ENCODE measurements at places on chromosomes 11 and 22.

- no peak for DNase-seq
Measured at GRCh38 chr11:133656082-133656635, 123.9 kb upstream of the OPCML start.

- no peak for DNase-seq
Measured at GRCh38 chr22:19110646-19111045, 11.6 kb downstream of the DGCR2 start.

GRCh38 chr22:20509344-20510047 lies 2.1 kb downstream of the MED15 start:
- no peak for DNase-seq

GRCh38 chr22:33811686-33812085 lies 108.6 kb downstream of the LARGE1 start:
- no peak for DNase-seq

- DNase-seq = no peak
Measured at GRCh38 chr11:134482865-134483264, 70.8 kb upstream of the B3GAT1 start.

- no peak for DNase-seq
Measured at GRCh38 chr11:74611369-74611861, 19.0 kb downstream of the POLD3 start.

- DNase-seq = no peak
Measured at GRCh38 chr11:119483881-119484371, 61.0 kb upstream of the THY1 start.

DNA sequence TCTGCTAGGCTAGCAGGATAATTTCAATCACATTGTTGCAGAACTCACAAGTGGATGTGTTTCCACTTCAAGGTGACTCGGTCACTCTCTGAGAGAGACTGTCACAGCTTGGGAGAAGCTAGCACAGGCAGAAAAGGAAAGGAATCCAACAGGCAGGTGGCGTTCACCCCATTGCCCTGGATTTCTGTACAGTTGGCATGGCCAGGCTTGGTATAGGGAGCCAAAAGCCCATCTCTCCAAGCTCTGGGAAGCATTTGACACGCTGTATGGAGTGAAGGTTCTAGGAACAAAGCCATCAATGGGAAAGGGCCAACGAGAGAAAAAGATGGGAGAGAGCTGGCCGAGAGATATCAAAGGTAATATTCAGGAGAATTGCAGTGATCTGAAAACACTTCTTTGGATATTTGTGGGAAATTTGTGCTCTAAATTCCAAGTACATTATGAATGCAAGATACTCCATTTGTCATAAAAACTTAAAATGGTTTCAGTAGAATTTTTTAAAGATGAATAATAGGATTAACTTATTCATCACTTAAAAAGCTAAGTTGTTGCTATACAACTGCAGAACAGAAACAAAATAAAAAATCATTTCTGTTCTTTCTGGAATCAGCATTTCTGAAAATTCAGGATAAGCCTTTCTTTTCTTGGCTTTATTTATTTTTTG lies 223.5 kb upstream of the NTM start:
- no peak for DNase-seq

- DNase-seq = no peak
Measured at GRCh38 chr22:37462983-37463382, 23.2 kb downstream of the MFNG start.

DNA sequence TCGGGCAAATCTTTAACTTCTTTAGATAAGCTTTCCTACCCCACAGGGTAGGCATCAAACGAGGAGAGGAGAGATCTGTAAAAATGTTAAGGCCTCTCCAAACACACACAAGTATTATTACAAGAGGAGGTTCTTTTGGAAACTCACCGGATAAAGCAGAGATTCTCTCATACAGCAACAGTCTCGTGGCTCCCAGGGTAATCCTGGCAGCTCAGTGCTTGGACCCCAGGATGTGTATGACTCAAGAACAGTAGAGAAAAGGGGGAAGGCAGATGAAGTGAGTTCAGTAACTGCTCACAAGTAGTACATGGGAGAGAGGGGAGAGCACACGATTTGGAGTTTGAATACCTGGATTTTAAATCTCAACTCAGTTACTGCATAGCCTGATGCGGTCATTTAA lies 120.9 kb downstream of the FEZ1 start:
- no peak for DNase-seq

DNA sequence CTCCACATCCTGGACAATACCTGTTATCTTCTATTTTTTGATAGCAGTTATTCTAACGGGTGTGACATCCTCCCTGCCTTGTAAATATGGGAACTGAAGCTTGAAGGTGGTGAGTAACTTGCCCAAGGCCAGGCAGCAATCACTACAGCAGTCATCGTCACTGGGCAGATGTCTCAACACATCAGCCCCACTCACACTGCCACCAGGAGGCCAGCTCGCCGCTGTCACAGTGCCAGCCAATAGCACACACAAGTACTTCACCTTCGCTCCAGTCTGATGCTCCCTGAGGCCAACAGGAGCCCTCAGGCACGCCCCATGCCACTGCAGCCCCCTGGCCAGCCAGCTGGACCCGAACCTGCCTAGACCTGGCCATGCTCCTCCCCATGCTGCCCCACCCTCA lies 4.9 kb upstream of the TTLL1 start:
- no peak for DNase-seq

- DNase-seq = no peak
Measured at GRCh38 chr11:35746356-35747153, 84.0 kb downstream of the TRIM44 start.

DNA sequence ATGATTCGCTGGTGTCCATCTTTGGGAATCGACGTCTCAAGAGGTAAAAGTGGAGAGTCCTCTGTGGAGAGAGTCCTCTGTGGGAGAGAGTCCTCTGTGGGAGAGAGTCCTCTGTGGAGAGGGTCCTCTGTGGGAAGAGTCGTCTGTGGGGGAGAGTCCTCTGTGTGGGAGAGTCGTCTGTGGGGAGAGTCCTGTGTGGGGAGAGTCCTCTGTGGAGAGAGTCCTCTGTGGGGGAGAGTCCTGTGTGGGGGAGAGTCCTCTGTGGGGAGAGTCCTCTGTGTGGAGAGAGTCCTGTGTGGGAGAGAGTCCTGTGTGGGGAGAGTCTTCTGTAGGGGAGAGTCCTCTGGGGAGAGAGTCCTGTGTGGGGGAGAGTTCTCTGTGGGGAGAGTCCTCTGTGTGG lies 3.1 kb downstream of the PRDX5 start:
- no peak for DNase-seq

- DNase-seq = no peak
Measured at GRCh38 chr11:110513259-110513801, 83.6 kb downstream of the FDX1 start.

- no peak for DNase-seq
Measured at GRCh38 chr11:104619751-104620150, 278.5 kb downstream of the CASP12 start.

GRCh38 chr11:65430406-65431217 lies 8.0 kb downstream of the NEAT1 start:
- no peak for DNase-seq

DNA sequence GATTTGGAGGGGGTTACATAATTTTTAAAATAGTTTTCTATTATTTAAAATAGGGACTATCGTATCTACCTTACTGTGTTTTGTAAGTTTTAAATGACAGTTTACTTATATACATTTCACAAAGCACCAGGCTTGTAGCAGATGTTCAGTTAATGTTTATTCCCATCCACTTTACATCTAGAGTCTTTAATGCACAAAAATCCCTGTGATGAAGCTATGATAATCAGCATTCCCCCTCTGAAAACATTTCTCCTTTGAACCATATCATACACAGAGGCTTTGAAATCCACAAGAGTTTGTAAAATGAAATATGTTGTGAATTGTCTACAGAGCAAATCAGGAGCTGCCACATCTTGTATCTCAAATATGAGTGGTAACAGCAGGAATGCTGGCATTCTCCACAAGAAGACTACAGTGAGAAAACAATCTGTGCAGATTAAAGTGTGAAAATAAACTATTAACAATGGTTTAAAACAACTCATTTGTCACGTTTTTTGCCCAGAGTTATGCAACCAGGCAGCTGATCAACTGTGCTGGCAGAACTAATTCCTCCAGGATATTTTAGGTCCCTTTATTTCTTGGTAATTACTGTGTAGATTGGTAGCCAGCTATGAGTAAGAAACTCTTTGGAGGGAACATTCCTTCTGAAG lies 699.1 kb upstream of the ARHGAP42 start:
- no peak for DNase-seq

- DNase-seq = no peak
Measured at GRCh38 chr11:131724436-131724975, 354.1 kb downstream of the NTM start.

DNA sequence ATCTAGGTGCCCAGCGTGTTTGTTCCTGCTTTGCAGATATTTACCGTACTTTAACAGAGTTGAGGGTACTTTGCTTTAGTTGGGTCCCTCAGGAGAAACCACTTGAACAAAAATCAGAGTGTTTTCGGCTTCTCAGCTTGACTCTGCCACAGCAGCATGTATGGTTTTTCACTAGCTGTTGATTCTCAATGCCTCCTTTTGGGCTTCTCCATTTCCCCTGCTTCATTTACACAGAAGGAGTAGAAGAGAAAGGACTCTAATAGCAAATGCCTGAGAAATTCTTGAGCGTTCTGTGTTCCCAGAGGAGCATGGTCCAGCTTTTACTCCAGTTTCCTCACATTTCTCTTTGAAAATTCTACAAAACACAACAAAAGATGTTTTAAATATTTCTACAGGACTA lies 252.1 kb upstream of the CCDC179 start:
- no peak for DNase-seq

- DNase-seq = peak; percentile 91
Measured at GRCh38 chr11:66347425-66348276, at the start of gene B4GAT1. TSS of gene B4GAT1 (minus strand) at chr11:66347629. CDS start at chr11:66347545, 84 bp downstream.

- DNase-seq = peak; percentile 38
Measured at GRCh38 chr11:133927690-133928627, 28.8 kb downstream of the IGSF9B start.

GRCh38 chr22:25976356-25976755 lies 192.9 kb upstream of the SEZ6L start:
- DNase-seq = no peak

- no peak for DNase-seq
Measured at GRCh38 chr11:110318638-110319404, 22.4 kb upstream of the RDX start.

DNA sequence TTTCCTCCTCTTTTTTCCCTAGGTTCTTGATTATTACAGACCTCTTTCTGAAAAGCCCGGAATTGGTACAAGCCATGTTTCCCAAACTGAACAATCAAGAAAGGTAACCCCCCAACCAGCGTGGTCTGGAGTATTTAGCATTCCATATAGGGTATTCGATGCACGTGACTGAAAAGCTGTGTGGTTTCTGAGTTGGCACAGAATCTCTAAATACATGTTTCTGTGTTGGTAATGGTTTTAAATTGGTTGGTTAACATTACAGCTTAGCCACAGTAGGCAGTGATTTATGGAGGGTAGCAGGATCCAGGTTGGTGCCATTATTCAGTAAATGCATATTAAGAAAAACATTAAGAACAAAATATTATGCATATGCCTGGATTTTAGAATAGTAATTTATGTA lies 46.8 kb downstream of the ATXN10 start:
- DNase-seq = no peak

- no peak for DNase-seq
Measured at GRCh38 chr11:123375832-123376231, 54.2 kb upstream of the GRAMD1B start.

GRCh38 chr11:77665240-77665965 lies 27.8 kb upstream of the CLNS1A start:
- no peak for DNase-seq

DNA sequence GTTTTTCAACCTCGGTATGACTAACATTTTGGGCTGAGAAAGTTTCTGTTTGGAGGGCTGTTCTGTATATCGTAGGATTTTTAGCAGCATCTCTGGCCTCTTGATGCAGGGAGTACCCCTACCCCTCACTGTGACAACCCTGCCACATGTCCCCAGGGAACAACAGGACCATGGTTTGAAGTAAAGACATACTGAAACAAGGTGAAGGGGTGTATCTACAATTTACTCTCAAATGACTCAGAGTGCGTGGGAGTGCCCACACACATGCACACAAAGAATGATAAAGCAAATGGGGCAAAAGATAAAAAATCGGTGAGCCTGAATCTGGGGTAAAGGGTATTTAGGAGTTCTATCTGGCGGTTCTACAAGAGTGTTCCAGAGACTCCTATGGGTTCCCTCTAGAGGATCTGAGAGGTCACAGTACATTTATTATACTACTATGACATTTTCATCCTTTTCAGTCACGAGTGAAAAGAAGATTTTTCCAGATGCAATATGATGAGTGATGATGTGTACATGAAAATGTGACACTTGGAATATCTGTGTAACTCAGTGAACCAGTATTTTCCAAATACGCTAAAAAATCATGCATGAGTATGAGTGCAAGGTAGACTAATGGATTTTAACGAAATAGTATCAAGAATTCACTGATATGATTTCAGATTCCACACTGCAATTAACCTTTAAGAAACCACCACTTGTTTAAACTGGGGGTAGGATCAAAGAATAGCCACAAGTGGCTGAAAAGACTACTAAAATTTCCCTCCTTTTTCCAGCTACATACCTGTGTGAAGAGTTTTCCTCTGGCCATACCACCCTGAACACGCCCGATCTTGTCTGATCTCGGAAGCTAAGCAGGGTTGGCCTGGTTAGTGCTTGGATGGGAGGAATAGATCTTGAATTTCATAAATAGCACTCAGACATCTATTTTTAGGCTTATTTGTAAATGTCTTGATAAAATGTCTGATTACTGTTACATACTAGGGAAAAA lies 56.3 kb upstream of the YPEL1 start:
- DNase-seq = no peak

- DNase-seq = no peak
Measured at GRCh38 chr11:6388748-6389147, 1.5 kb upstream of the SMPD1 start.

GRCh38 chr11:3041699-3042441 lies 15.4 kb downstream of the CARS1 start:
- DNase-seq = no peak

GRCh38 chr22:39546889-39547586 lies 14.5 kb upstream of the RPS19BP1 start:
- DNase-seq = no peak

DNA sequence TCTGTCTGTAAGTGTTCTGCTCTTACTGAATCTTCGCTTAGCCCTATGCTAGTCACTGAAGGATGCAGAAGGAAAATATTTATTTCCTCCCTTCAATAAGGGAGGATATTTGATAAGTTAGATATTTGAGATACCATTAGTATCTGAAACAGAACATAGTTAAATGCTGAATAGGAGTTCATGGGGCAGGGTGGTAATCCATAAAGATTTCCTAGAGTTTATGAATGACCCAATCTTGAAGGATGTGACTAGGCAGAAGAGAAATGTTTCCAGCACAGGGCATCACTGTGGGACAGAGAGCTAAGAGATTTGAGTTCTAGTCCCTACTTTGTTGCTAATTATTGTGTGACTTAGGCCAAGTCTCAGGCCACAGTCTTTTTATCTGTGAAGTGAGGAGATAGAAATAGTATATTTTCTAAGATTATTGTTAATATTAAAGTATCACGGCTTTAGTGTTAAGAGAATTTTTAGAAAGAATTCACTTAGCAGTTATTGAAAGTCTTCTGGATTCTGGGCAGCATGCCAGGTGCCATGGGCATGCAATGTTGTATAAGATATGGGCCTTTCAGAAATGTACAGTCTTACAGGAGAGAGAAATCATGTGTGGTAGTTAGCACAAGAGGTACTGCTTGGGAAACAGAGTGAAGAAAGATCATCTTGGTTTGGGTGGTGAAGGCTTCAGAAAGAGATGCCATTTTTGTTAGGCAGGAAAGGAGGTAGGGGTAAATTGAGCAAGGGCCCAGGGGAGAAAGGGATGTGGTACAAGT lies 24.0 kb downstream of the SWAP70 start:
- DNase-seq = no peak

GRCh38 chr11:46285173-46285572 lies 7.7 kb downstream of the CREB3L1 start:
- no peak for DNase-seq

All from activated CD8-positive, alpha-beta memory T cell treated with anti-CD3 and anti-CD28 coated beads for 48 hours (primary cell).